Hematopoietic multipotent progenitor cell treated with erythropoietin and hydrocortisone succinate and interleukin-3 and kit ligand, for 8 days (in vitro differentiated cells): ENCODE measurements at places on chromosomes 13 and 19.

- DNase-seq: no peak
Measured at GRCh38 chr19:37991176-37991835, 84.3 kb downstream of the SIPA1L3 start.

- DNase-seq: no peak
Measured at GRCh38 chr19:43354305-43354627, 780 bp downstream of the CD177 start.

DNA sequence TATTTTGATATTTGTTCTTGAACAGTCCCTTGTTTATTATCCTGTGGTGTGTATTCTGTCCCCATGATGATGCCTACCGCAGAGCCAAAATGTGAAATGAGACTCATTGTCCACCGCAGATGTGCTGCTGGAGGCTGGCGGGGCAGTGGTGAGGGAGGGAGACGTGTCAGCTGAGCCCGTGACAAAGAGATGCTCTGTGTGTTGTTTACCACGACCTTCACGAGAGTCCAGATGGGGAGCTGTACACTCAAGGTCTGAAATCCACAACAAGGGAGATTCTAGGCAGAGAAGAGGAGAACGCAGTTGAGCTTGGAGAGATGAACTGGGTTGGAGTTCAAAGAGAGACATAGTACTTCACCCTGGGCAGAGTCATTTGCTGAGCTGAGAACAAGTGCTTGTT, 20.8 kb upstream of the AMER2 start:
- DNase-seq: no peak

DNA sequence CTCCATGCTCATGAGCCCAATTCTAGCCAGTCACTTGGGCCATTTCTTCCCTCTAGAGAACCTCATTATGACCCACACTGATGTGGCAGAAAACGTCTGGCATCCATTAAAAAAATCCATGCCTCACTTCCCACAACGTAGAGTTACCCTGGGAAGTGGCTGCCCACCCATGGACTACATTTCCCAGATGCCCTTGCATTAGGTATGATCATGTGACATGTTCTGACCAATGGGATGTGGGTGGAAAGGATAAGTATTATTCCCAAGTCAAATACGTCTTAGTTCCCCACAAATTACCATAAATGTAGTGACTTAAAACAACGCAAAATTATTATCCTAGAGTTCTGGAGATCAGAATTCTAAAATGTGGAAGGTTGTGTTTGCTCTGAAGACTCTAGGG, 47.9 kb upstream of the ZNRF4 start:
- peak; percentile 29 for DNase-seq

DNA sequence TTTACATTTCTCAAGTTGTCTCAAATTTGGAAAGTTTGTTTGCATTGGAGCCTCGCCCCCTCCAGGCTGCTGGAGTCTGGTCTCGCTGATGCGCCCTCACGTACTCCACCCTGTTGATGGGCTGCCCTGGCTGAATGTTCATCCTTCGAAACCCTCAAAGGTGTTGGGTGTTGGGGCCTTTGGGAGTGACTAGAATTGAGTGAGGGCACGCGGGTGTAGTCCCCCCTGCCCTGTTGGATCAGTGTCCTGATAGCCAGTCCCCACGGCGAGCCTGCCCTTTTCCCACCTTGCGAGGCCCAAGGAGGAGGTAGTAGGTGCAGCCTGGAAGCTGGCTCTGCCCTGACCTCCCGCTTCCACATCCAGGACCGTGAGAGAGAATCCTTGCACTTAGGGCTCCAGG, 14.8 kb downstream of the TFDP1 start:
- DNase-seq: no peak

DNA sequence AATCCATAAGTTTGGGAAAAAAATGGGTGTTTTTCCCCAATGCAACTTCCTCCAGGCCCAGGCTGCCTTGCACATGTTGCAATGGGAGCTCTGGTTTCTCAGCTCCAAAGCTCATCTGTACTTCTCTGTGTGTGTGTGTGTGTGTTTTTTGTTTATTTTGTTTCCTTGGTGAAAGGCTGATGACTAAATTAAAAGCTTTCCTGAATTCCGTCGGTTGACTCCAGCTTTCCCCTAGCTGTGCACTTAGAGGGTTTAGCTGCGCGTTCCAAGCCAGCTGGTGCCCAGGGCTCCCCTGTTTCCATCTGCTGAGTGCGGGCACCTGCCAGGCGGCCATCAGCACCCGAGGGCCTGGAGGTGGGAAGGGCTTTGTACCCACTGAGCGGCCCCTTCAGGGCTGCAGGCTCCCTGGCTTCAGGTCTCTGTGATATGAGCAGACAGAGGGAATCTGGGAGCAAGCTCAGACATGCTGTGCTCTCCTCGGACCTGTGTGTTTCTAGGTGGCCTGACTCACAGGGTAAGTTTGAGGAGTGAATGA, 129.1 kb upstream of the SOX1 start:
- no peak for DNase-seq

DNA sequence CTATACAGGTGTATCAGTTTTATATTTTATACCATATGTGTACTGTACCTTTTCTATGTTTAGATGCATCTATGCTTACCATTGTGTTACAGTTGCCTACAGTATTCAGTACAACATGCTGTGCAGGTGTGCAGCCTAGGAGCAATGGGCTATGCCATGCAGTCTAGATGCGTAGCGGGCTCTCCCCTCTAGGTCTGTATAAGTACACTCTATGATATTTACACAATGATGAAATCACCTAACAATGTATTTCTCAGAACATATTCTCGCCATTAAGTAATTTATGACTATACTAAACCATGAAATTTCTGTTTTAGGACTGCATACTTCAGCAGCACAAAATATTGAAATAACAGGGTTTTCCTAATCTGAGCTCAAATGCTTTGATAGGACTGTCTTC, 179.6 kb downstream of the RFC3 start:
- DNase-seq: no peak
